Brain pericyte (primary cell): ENCODE measurements at places on chromosomes 2 and 18.

GRCh38 chr2:195319548-195320412 lies 337.2 kb upstream of the SLC39A10 start:
- no peak for DNase-seq

DNA sequence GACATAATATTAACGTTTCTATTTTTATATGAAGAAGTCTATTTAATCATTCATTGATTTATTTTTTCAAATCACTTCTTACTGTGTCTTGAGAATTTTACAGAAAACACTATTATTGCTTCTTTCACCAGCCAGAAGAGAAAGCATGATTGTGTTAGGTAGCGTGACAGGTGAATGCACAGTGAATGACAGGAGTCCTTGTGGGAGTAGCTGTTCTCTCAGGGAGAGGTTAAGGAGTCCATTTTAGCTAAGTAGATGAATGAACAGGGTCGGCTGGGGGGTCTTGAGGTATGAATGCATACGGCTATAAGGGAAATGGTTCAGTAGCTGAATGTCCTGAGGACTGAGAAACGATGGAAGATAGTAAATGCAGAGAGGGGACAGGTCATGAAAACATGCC lies 56.2 kb downstream of the CTNNA2 start:
- DNase-seq = no peak

GRCh38 chr2:72006188-72006736 lies 141.4 kb downstream of the CYP26B1 start:
- no peak for DNase-seq

- DNase-seq = no peak
Measured at GRCh38 chr2:111670776-111671175, 213.2 kb downstream of the ANAPC1 start.

DNA sequence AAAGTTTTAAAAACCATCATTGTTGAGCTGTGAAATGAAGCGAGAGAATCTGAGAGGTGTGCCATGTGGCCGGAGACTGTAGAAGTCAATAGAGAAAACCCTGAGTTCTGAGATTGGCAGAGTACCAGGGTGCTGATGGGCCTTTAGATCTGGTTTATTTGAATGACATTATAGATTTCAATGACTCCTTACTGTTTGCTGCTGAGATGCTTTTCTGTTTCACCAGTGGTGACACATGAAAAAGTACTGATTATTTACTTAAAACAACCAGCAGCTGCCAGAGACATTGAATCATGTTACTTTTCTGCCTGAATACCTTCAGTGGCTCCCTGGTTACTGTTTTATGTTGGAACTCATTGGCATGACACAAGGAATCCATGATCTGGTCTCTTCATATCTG lies 602.7 kb upstream of the ZNF804A start:
- no peak for DNase-seq

DNA sequence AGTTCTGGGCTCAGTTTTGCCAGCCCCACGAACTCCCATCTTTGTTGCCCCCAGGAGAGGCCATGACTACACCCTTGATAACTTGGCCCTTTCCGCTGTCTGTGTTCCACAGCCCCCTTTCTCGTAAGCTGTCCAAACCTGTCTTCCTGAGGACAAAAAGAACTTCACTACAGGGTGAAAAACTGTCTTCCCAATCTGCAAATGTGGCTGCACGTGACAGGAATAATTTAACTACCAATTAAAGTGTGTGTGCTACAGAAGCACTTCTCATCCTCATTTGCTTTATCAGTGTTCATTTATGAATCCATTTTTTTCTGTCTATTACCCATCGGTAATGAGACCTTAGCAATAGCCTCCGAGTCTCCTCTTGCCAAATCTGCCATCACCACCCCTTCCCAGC lies 9.1 kb upstream of the ALPK2 start:
- no peak for DNase-seq

DNA sequence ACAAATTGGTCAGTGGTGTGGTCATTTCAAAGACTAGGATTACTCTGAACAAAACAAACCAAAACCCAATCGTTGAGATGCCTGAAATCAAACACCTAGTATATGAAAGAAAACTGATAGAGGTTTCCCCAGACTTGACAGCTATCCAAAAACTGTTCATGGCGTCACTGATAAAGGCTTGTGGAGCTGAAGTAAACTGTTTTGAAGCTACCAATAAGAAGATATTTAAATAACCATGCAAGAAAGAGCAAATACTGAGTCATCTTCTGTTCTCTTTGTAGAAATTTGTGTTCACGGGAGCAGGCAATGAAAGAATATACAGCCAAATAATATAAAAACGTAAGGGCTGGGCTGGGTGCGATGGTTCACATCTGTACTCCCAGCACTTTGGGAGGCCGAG lies 7.5 kb upstream of the COLEC11 start:
- DNase-seq = no peak

DNA sequence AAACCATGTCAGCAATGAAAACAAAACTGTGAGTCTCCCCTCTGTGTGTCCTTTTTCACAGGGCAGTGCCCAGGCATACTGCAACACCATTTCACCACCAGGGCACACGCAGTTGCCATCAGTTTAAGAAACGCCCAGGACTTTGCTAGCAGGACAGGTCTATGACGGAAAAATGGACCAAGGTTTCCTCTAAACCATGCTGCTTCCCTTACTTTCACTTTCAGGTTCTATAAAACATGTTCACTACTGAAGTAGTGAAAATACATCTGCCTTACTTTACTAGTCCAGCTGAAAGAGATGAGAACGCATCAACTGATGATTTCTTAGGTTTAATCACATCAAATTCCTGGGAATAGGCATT lies 110.5 kb downstream of the TCF4 start:
- DNase-seq = no peak

DNA sequence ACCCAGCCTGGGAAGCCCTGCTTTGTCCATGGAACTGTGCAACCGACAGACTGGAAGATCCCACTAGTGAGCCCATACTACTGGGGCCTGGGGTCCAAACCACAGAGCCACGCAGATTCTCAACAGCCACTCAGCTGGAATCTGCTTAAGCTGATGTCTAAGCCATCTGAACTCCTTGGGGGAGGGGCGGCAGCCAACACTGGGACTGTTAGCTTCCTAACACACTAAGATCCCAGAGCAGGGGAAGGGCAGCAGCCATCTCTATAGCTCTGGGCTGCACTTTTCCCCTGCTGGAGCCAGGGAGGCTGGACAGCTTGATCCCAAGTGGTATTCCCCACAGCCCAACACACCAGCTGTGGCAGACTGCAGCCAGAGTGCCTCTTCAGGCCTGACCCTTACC lies 118.3 kb downstream of the RPRM start:
- DNase-seq = no peak

DNA sequence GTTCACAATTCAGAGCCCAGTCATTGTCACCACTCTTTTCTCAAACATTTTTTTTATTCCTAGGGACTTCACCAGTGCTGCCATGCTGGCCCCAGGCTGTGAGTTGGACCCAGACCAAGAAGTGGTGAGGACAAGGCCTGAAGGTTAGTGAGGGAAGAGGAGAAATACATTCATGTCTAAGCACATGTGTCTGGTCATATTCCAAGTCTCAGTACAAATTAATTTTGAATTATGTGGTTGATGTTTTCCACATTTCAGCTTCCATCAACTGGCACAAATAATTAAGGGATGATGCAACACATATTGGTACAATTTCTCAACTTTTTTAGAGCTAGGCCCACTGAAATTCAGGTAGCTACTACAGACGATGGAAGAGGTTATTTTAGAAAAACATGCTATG lies 106.6 kb upstream of the UPP2 start:
- no peak for DNase-seq

DNA sequence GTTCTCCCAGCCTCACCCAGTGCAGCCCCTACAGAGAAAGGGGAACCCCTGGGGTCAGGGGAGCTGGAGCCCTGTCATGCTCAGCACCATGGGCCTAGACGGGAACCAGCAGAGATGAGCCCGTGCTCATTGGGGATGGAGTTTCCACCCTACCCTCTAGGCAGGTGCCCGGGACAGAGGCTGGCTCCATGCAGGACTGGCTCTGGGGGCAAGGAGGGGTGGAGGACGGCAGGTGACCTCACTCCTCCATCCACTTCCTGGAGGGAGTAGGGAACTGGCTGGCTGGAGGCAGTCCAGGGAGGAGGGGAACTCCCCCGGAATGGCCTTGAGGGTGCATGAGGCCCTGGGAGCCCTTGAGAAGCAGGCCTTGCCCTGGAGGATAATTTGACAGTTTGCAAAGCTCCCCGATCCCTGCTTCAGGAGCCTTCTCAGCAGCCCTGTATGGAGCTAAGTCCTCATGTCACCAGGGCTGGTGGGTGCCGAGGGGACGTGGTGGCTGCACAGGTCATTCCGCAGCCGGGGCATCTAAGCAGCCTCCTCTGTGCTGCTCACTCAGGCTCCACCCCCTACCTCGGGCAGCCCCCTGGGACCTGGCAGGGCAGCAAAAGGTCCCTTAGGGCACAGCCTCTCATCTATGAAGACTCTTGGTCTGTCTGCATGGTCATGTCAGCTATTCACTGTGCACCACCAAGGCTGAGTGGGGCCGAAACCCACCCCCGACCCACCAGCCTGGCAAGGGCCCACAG lies 2.1 kb downstream of the NEURL3 start:
- no peak for DNase-seq

DNA sequence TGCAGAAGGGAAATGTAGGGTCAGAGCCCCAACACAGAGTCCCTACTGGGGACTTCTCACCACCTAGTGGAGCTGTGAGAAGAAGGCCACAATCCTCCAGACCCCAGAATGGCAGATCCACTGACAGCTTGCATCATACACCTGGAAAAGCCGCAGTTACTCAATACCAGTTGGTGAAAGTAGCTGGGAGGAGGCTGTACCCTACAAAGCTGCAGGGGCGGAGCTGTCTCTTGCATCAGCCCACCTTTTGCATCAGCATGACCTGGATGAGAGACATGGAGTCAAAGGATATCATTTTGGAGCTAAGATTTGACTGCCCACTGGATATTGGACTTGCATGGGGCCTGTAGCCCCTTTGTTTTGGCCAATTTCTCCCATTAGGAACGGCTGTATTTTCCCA lies 237.3 kb downstream of the CALCRL start:
- DNase-seq = no peak

DNA sequence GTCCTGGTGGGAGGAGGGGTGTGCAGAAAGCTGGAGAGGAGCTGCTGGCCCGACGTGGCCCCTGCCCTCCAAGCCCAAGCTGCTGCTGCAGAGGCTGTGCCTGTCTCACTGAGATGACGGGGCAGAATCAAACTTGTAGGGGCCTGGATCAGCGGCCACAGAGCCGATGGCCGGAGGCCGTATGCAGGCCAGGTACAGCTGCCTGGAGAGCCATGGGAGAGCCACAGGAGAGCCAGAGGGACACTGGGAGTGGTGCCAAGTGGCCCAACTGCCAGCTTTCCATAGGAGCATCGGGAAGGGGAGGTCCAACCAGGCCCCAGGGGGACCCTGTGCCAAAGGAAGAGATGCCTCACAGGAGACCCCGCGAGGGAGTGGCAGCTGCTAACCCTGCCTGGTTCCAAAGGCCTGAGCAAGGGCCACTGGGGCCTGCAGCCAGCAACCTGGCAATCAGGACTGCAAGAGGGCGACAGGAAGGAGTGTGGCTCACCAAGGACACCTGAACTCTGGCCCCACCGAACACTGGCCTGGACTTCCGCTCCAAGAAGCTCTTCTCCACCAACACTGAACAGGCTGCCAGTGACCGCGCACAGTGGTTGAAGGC lies 70.7 kb downstream of the HDAC4 start:
- DNase-seq = no peak

DNA sequence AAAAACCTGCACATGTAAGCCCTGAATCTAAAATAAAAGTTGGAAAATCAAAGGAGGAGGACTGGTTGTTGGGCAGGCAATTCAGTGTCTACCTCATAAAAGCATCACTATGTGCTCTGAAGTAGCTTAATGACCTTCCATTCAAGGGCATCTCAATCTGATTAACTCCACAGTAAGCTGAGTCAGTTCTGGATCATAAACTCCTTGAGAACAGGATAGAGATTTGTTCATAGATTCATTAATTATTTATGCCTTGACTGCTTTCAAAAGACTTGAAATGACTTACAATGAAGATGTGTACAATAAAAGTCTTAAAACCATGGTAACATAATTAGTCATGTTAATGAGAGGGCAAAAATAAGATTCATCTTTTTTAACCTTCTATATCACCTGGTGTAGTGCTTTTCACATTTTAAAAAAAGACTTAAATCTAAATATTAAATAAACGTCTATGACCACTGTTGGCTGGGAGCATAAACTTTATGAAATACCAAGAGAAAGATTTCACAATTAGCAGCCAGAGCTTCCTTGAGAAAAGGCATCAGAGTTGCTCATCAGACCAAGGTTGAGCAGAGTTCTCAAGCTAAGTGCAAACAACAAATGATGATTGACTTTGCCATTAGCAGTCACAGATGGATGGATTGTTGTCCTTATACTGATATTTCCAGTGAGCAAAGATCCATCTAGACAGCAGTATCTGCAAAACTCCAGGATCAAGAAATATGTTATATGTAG lies 237.3 kb upstream of the THUMPD2 start:
- no peak for DNase-seq

DNA sequence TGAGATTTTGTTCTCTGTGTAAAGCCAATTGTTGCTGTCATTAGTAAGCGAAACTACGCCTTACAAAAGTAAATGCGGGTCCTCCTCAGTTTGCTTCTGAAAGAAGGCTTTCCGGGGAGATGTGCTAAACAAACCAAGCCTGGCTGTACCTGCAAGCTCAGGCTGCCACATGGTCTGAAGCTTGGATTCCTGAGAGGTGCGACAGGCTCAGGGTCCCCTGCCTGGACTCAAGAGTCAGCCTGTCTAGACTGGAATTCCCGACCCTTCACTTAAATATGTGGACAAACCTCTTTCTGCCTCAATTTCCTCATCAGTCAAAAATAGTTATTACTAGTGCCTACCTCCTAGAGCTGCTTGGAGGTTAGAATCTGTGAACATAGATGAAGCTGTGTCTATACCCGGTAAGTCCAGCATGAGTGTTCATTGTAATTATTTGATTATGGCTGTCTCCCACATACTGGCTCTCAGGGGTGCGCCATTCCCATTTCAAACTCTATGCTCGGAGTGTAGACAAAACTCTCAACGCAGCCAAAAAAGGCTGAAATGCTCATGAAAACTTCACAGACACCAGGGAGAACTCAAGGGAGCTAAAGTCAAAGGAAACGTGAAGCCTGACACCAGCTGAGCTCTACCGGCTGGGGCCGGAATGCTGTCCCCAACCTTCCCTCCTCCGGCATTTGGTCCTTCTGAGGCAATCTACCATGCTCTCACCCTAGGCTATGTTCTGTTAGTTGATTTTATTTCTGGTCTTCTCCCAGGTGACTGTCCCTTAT lies 31.4 kb downstream of the SOWAHC start:
- DNase-seq = no peak

- DNase-seq = no peak
Measured at GRCh38 chr2:9480157-9480556, 5.8 kb downstream of the IAH1 start.

GRCh38 chr2:233261819-233262555 lies 10.5 kb downstream of the ATG16L1 start:
- DNase-seq = no peak

DNA sequence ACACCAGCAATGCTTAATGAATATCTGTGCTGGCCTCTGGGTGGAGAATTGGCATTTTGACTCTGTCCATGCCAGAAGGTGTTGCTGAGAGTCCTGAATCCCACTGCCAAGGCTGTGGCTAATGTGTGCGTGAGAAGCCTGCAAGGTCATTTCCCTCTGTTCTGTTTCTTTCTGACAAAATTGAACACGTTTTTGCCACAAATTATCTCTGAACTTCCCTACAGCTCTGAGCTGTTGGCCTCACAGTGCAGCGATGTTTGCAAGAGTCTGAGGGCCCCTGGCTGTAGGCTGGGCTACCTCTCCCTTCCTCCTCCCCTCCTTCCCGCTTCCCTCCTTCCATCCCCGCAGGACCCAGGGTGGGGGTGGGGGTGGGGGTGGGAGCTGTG lies 154.1 kb upstream of the HS6ST1 start:
- DNase-seq = no peak
